ENCODE measurements at places on chromosomes 3 and 15.

DNA sequence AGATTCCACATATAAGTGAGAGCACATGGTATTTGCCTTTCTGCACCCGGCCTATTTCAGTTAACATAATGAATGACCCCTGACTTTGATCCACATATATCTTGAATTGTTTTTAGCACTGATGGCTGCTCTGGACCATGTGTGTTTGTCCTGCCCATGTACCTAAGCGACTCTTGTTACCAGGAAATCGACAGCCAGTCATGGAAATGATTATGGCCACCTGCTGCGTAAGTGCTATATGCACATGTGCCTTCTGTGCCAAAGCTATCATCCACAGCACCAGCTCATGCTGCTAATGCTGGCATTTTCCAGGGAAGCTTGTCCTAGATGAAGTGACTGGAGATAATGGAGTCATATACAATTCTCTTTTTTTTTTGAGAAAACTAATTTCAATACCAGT, 103.7 kb downstream of the PEX5L start:
- DNase-seq = no peak

DNA sequence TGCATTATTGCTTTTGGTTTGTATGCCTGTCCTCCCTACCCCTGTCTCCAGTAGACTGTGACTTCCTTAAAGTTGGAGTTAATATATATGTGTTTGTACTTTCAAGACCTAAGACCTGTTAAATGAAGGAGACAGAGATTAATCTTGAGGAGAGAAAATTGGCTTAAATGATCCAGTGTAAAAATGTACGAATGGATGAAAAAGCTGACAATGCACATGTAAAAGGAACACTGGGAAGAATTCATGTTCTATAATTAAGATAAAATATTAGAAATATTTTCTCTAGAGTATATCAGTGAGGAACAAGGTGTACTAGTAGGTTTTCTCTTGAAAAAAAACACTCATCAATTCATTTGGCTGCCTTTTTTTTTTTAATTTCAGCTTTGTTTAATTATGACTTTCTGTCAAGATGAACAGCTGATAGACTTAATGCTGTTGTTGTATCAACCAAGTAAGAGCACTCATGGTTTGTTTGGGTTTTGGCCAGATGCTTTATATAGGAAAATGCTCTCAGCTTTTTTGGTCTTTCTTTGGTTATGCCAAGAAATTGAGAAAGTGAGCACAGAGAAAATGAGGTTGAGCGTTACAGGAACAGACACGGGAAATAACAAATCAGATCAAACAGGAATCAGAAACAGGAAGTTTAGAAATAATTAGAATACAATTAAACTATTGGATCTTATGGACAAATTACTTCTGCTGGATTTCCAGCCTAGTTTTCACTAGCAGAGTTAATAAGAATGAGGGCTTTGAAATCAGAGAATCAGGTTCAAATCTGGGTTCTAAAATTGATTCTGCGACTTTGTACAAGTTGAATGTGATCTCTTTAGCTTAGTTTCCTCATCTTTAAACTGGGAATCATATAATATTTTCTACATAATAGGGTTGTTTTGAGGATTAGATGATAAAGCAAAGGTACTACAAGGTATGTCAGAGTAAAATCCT, 38.3 kb upstream of the AADAC start:
- no peak for DNase-seq

- DNase-seq = no peak
These were observed 8.5 kb upstream of the ONECUT1 start for GRCh38 chr15:52798529-52799101.

DNA sequence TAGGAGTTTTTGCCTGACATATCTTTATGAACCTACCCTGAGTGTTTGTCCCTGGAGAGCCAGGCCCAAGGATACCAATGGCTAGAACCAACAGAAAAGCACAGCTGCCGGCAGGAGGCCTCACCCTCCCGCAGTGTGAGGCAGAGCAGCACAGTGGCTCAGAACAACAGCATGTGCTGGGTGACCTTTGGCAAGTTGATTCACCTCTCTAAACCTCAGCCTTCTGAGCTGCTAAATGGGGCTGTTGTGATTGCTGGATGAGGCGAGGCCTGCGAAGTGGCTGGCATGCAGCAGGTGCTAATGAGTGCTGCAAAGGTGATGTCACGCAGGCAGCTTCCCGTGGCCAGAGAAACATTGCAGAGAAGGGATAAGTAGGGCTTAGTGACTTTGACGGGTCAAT, 23.3 kb downstream of the IDH2 start:
- DNase-seq = no peak

GRCh38 chr3:49054344-49054862, 25.2 kb upstream of the IMPDH2 start:
- DNase-seq = no peak

GRCh38 chr3:124800511-124801258, 70.4 kb downstream of the UMPS start:
- DNase-seq = no peak

DNA sequence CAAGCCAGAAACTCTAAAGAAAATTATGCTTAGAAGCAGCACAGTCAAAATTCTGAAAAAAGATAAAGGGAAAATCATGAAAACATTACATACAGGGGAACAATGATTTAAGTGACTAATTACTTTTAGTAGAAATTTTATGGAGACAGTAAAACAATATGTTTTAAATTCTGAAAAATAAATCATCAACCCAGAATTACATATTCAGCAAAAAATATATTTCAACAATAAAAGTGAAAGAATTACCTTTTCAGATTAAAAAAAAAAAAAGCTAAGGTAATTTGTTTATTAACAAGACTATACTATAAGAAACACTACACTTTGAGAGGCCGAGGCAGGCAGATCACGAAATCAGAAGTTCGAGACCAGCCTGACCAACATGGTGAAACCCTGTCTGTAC, 32.4 kb upstream of the IGF2BP2 start:
- DNase-seq = no peak

Data from natural killer cell treated with Interleukin-12 subunit alpha and Interleukin-12 subunit beta and Interleukin-15 and Interleukin-18, amount 100 ng/mL, for 72 hours (primary cell).